Pancreas (tissue), 10 donors: ENCODE measurements at places on chromosomes 3 and 15. TPM values are rescaled to one million over a fixed set of nuclear protein-coding genes. Genes with fewer than 3 reads are reported as not detected.

GRCh38 chr15:68051109-68051508 is 3.0 kb upstream of the PIAS1 start:
- DNase-seq, result no peak

DNA sequence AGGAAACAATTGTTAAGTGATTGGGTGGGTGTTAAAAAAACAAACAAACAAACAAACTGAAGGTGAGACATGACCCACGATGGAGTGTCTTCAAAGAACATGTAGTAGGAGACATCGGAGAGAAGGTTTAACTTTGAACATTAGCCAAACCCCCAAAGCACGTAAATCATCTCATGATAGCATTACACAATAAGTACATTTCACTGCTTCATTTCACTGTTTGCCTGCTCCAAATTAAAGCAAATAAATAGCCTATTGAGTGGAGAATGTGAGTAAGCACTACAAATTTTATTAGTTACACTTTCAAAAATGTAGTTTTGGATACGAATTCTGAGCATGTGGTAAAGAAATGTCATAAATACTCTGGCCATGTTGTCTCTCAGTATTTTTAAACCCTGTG is 287.0 kb downstream of the SI start:
- DNase-seq, result no peak

DNA sequence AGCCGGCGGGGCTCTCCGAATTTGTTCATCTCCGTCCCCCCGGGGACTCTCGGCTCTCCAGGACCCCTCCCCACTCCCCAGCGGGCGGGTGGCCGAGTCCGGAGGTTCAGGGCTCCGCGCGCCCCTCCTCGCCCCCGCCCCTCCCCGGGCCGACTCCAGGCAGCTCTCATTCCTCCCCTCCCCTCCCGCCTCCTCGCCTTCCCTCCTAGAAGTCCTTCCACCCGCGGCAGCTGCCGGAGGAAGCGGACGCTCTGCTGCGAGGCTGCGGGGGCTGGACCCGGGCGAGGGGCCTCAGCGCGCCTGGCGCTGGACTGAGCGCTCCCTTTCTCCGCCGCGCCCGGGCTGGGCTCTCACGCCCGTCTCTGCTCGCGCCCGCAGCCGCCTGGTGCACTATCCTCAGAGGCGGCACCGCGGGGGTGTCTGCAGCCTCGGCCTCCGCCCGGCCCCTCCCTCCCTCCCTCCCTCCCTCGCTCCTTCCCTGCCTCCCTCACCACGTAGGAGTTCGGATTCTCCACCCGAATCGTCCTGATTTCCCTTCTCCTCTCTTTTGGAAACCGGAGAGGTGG is at the start of gene ROBO2:
Gene ROBO2, plus strand, starts transcription at position 494 of the 566 bp plus-strand sequence. CDS start 687 bp downstream, outside the sequence.
- peak; percentile 12 for DNase-seq

- DNase-seq, result no peak
Measured at GRCh38 chr3:62950210-62950609, 75.0 kb upstream of the CADPS start.

- no peak for DNase-seq
Measured at GRCh38 chr15:94586099-94586498, 354.7 kb downstream of the MCTP2 start.

GRCh38 chr3:4750306-4750968 is 228.8 kb upstream of the BHLHE40 start:
- DNase-seq, result no peak

DNA sequence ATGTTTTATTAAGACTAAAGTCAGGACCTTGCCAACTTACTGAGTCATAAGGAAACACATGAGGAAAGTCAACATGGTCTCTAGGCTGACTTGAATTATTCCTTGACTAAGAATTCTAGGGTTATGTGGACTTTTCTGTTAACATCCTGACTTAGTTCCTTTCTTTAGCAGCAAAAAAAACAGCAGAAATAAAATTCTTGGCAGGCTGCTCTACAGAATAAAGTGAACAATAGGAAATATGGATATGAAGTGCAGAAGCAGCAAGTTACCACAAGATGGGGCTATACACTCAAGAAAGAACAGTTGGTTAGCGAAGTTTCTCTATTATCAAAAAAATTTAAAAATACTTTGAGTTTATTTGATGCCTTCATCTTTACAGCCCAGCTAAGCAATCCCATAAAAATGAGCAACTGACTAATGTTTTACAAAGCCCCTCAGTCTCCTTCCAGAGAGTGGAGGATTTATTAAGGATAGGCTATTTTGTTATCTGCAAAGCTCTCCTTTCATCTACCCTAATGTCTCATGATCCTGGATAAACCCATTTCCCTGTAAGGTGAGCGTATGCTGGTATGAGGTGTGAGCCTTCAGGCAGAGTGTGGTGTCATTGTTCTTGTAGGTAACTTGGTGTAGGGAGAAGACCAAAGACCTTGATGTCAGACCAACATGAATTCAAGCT is 23.1 kb upstream of the MCCC1 start:
- no peak for DNase-seq

DNA sequence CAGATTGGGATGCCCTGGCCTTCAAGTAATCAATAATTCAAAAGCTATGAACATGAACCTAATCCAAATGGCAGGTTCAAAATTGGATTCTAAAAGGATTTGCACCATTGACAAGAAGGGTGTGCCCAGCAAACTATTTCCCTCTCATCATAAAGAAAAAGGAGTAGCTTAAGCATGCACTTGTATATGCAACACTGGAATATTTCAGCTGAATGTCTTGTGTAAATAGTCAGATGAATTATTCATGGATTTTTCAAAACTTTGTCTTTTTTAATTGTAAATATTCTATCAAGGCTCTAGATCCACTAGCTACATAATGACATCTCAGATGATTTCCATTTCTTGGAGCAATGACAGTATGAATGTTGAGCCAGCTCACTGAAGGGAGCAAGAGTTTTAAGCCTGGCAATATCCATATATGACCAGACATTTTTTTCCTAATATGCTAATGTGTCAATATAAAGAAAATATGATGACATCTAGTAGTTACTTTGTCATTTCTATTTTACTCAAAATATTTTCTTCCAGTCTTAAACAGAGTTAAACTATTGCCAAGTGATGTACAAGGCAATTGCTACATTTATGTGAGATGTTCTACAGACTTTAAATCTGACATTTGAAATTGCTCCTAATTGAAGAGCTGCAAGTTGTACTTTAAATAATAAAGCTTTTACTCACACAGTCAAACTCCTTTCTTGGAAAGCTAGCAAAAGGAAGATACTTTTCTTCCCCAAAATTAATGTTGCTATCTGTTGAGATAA is 230.5 kb upstream of the AGTR1 start:
- no peak for DNase-seq

- no peak for DNase-seq
Measured at GRCh38 chr3:188573956-188574355, 420.0 kb downstream of the LPP start.

- DNase-seq, result no peak
Measured at GRCh38 chr15:72353266-72353665, 22.5 kb downstream of the HEXA start.

GRCh38 chr3:177574222-177574856 is 377.1 kb upstream of the TBL1XR1 start:
- DNase-seq, result peak; percentile 56

- DNase-seq, result no peak
Measured at GRCh38 chr3:110815008-110815583, 256.5 kb upstream of the NECTIN3 start.

DNA sequence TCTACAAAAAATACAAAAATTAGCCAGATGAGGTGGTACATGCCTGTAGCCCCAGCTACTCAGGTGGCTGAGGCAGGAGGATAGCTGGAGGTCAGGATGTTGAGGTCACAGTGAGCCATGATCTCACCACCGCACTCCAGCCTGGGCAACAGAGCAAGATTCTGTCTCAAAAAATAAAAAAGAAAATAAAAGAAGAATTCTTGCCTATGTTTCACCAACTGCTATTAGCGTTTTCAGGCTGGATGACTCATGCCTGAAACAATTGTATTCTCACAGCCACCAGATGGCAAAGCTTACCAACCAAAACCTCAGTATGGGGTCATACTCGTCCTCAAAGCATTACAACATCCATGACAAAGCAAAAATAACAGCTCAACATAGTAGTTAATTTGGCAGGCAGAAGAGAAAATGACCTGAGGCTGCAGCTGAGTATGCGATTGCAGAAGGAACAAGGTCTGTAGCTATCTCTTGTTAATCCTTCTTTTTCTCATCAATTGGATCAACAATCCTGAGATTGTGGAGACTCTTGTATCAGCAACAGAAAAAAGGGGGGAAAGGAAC is 52.2 kb downstream of the TP53BP1 start:
- no peak for DNase-seq

DNA sequence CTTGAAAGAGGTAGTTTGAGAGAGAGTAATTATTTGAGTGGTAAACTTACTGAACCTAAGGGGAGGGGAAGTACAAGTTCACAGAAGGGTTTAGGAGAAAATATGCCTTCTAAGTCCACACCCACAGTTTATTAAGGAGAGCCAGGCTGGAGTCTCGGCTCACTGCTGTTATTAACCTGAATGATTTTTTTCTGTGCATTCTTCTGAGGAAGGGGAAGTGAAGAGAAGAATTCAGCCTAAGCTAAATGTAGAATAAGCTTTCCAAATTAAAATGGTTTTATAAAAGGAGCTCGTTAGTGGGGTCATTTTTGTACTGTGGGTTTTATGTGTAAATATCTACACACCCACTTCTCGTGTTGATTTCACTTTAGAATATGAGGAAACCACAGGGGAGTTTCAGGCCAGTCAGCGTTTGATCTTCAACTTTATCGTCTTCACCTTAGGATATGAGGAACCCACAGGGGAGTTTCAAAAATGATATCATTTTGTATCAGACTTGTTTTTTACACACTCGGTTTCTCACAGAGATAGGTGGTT is 1.5 kb downstream of the WHAMM start:
- DNase-seq, result no peak

DNA sequence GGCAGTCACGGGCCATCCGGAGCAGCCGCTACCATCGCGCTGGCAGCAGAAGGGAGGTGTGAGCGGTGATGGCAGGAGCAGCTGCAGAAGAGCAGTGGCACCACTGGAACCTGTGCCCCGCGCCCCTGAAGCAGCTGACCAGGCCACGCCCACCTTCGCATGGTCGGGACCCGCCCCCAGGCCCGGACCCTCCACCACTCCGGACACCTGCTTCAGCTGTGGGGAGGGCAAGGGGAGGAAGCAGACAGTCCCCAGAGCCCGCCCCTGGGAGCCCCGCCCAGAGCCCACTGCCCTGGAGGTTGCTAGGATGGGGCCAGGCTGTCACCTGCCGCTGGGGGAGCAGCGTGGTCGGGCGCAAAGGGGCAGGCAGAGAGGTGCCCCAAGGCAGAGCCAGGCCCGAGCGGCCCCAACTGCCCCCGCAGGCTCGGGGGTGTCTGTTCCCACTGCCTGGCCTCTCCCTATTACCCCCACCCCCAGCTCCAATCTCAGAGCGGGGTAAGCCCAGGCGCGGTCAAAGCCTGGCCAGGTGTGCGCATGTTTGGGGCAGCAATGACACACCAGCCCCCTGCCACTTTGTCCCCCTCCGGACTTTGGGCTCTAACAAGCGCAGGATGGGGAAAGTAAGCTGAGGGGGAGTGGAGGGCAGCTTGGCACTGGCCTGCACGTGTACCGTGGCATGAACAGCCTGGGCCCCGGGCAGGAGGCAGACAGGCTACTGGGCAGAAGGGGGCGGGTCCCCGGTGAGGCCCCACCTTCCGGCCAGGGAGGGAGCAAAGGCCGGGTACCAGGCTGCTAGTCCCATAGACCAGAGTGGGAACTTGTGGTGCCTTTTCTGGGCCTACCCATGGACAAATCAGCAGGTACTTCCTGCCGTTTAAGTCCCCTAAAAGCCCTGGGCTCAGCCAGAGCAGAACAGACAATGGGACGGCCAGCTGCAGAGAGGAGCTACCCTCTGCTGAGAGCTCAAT is 8.7 kb downstream of the SPCS1 start:
- DNase-seq, result no peak

GRCh38 chr3:22893644-22894325 is 309.3 kb upstream of the UBE2E2 start:
- no peak for DNase-seq

DNA sequence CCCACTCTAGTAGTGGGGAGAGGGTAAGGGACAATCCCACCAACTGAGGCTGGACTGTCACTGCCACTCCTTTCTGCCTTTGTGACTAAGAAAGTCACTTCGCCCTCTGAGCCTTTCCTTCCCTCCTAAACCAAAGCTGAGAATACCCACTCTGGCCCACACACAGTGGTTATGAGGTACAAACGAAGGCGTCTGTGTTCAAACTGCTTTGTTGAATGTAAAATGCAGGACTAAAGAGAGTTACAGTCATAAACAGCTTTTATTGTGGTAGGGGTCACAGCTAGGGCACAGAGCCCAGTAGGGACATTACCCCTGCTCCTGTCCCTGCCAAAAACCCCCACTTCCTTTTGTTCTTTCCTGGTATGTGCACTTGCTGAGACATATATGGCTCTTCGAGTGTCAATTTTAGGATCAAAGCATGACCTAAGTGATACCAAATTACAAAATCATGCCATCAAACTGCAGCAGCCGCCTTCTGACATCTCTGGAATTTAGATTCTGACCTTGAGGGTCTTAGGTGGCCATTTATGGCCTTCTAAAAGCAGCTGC is 45.1 kb downstream of the CTDSPL start:
- no peak for DNase-seq

GRCh38 chr15:67509918-67510317 is 11.0 kb upstream of the C15orf61 start:
- no peak for DNase-seq

DNA sequence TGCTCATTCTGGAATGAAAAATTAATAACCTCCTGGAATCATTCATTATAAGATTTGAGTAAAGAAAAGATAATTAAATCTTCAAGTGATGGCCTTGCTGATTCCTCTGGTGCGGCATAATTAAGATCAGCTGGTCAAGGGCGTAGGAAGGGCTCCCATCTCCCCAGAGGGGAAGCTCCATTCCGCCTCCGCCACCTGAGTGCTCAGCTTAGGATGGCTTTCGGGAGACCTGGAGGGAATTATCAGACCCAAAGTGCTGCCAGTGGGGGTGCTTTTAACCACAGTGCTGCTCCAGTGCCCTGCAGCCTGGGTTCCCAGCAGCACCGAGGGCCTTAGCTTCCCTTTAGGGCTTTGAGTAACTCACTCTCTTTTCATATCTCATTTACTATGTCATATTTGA is 556.6 kb upstream of the RGMA start:
- DNase-seq, result no peak

- no peak for DNase-seq
Measured at GRCh38 chr3:1326546-1326945, 233.7 kb downstream of the CNTN6 start.

GRCh38 chr15:45640616-45641015 is 5.8 kb downstream of the SQOR start:
- no peak for DNase-seq

The GOLGA8N gene
- polyA plus RNA-seq, result 18.6 TPM

The PLS1 gene
- 10.6 TPM for polyA plus RNA-seq

The MST1R gene
- 9.6 TPM for polyA plus RNA-seq

The CYP8B1 gene
- not detected for polyA plus RNA-seq

The STRA6 gene
- polyA plus RNA-seq, result 0.19 TPM

The ARL8B gene
- 14.6 TPM for polyA plus RNA-seq

The TTLL13 gene
- 1.3 TPM for polyA plus RNA-seq

The ISL2 gene
- polyA plus RNA-seq, result 0.16 TPM

The CCR8 gene
- polyA plus RNA-seq, result not detected

The ZNF609 gene
- 6.0 TPM for polyA plus RNA-seq

The FOXL2NB gene
- not detected for polyA plus RNA-seq

The CPN2 gene
- not detected for polyA plus RNA-seq

The ADAMTS7 gene
- 1.4 TPM for polyA plus RNA-seq

The NOX5 gene
- 0.04 TPM for polyA plus RNA-seq

The LHFPL4 gene
- 3.9 TPM for polyA plus RNA-seq
